ENCODE measurements at places on chromosomes 5 and 9. TPM values are rescaled to one million over a fixed set of nuclear protein-coding genes. Genes with fewer than 3 reads are reported as not detected.

- no peak for DNase-seq
Measured at GRCh38 chr5:146906803-146907202, 28.2 kb upstream of the PPP2R2B start.

- DNase-seq, result no peak
Measured at GRCh38 chr9:9846557-9846956, 766.2 kb downstream of the PTPRD start.

GRCh38 chr5:172926008-172926523 lies 33.2 kb upstream of the RPL26L1 start:
- no peak for DNase-seq

DNA sequence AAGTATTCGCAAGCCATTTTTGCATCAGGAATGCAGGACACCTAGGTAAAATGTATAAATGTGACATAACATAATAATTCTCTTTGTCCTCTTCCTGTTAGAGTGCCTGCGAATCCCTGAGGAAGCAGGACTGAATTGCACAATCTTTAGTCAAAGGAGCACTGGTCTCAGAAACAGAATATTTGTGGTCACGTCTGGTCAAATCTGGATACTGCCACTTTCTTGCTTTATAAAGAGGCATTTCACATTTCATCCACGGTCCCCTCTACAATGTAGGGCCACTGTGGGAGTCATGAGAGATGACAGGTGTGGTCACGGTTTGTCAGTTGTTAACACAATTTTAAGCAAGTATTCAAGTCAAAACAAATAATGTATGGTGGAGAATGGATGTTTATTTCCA lies 564.0 kb downstream of the IRX1 start:
- DNase-seq, result no peak

DNA sequence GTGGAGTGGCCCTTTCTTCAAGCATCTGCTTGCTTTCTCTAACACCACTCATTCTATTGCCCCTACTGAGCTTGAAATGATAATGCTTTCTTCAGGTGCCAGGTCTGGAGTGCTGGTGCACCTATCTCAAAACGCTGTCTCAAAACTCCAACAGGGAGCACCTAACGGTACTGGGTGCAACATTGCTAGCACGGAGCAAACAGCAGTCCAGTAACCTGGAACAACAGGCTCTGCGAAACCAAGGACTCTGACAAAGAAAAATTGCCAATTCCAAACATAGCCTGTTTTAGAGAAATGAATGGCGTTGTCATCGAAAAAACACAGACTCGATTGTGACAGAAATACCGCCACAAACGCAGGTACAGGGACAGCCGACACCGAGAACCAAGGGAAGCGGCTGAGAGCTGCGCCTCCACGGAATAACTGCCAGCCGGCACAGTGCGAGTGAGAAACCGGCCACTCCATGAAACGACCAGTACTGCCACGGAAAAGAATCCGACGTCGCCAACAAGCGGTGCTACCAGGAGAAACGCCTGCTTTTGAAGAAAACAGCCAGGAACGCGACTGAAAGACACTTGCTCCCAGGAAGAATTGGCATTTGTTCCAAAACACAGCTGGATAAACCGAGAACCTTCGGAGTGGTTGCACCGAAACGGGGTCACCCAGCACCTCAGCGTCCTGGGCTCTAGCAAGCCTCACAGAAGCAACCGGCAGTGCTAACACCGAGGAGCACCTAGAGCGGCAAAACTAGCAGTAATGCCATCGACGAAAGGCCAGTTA lies 3.1 kb downstream of the ANXA2R start:
- no peak for DNase-seq

- DNase-seq, result no peak
Measured at GRCh38 chr5:119541716-119542115, 87.6 kb upstream of the FAM170A start.

DNA sequence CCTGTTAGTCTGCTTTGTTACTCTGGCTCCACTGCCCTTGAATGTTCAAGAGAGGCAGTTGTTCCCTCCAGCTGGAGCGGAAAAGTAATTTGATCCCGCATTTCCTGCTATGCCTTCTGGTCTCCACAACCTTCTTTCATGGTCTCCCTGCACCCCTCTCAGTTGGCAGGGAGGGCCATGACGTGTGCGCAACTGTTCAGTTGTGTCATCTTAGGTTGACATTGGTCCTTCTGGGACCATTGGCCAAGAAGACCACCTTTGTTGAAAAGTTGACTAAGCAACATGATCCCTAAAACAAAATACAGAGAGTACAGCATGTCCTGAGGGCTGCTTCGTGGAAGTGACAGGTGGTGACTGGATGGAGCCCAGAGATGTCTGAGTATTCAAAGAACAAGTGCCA lies 192.5 kb upstream of the TUT7 start:
- no peak for DNase-seq

- DNase-seq, result no peak
Measured at GRCh38 chr9:132615774-132616173, 33.4 kb downstream of the BARHL1 start.

DNA sequence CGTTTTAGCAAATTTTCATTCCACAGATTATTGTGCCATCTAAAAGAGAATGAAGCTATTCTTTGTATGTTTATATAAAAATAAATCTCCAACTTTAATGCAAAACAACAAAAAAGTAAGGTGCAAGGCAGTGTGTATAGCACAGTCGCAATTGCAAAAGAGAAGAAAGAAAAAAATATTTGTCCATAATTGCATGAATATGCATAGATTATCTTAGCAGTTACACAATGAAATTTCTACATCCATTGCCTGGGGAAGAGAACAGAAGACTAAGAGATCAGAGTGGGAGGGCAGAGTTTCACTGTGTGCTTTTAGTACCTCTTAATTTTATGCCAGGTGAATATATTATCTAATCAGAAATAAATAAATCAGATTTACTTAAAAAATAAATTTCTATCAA lies 86.4 kb upstream of the LHFPL2 start:
- no peak for DNase-seq

DNA sequence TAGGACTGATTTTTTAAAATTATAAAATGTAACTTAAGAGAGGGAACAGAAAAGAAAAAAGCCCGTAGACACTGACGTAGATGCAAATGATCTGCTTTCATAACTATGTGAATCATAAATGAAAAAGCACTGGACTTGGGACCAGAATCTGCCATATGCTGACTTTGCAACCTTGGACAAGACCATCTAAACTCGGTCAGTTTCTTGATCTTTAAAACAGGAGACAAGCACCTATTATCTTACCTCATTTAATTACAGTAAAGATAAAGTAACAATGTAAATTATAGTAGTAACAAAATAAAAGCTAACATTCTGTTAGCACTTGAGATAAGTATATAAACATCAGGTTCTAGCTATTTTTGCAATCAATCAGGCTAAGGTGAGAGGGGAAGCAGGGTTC lies 20.0 kb downstream of the FBXW2 start:
- no peak for DNase-seq

GRCh38 chr5:158785397-158785796 lies 314.3 kb downstream of the EBF1 start:
- no peak for DNase-seq

DNA sequence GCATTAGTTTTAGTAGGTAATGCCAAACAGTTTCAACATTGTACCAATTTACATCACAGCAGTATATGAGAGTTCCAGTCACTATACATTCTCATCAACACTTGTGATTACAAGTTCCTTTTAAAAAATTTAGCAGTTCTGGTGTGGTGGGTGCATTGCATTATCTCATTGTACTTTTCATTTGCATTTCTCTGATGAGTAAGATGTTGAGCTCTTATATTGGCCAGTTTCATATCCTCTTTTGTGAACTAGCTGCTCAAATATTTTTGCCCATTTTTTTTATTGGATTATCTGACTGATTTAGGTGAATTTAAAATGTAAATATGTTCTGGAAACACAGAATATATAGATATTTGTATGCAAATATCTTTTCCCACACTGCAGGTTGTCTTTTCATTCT lies 160.9 kb upstream of the NR3C1 start:
- DNase-seq, result no peak

GRCh38 chr9:34093578-34093977 lies 32.9 kb downstream of the DCAF12 start:
- DNase-seq, result no peak

GRCh38 chr5:175772747-175773533 lies 98.4 kb upstream of the CPLX2 start:
- no peak for DNase-seq

- peak; percentile 52 for DNase-seq
Measured at GRCh38 chr9:137647096-137647714, 28.4 kb downstream of the EHMT1 start.

DNA sequence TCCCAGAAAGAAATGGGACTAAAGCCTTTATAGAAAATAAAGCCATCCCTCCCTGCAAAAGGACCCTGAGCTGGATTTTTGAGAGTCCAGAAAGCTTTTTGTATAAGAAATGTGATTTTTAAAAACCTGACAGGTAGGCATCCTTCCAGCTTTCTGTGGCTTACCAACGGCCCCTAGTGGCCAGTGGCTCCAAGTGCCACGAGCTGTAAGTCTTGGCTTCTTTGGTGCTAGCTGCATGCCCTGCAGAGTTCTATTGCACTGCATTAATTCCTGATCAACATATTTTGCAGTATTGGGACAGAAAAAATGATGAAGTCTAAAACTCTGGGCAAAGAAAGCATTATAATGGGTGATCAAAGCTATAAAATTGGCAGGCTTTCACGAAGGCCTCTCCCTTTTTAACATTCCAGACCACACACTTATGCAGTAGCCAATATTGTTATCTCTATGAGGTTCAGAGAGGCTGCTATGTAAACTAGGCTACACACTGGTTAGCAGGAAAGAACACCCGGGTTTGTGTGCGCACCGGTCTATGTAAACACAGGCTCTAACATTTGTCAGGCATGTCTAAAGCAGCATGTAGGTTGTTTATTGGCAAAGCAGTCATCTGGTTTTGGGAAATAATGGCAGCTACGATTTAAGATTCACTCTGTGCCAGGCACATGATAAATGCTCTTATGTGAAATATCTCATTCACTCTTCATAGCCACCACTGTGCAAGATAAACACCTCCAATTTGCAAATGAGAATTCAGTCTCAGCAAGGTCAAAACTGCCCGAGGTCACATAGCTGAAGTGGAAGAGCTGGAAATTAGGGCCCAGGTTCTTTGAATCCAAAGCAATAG lies 55.2 kb downstream of the NMUR2 start:
- DNase-seq, result no peak

DNA sequence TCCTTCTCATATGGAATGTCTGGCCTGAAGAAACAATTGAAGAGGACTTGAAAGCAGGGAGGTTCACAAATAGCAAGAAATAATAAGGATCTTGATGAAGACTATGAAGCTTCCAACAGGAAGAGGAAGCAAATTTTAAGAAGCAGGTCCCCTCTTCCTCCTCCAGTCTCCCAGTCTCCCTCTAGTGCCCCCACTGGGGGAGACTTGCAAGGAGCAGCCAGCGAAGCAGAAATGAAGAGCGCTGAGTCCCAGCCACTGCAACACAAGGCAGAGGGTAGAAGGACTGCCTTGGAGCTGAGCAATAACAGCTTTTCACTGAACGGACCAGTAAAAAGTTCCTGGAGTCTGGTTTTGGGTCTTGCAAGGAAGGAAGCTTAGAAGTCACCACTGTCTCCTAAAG lies 32.6 kb upstream of the ACO1 start:
- no peak for DNase-seq

DNA sequence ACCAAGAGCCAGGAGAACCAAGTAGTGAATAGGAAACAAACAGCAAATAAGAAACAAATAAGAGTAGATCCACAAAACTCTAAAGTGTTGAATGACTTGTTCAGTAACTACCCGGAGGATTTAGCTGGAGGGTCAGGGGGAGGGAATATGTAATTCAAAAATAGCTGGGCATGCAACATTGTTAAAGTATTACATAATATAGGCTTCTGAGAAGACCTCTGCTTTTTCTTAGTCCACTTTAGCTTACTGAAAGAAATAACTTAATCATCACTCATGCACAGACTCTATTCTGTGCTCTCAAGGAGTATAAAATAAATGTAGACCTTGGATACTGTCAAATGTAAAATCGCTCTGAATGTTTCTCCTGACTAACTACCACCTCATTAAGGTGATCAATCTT lies 183.2 kb upstream of the POU5F2 start:
- DNase-seq, result no peak

DNA sequence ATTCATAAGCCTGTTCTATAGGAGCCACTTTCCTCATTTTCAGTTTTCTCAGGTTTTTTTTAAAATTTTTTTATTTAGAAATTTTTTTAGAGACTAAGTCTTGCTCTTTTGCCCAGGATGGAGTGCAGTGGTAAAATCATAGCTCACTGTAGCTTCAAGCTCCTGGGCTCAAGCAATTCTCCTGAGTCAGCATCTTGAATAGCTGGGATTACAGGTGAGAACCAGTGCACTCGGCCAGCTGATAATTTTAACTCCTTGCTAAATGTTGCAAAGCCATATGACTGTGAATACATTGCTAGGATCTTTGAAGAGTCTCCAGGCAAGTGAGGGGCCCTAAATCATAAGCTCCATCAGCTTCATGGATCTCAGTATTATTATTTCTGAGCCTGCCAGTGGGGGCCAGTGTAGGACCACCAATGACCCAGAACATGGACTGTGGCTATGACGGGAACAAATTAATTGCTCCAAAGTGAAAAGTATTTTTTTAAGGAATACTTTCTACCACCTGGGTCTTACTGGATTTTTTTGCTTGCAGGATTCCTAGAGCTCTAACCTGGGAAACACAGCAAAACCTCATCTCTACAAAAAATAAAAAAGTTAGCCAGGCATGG lies 5.7 kb upstream of the GAPVD1 start:
- DNase-seq, result no peak

GRCh38 chr9:123322273-123323195 lies 33.5 kb upstream of the CRB2 start:
- DNase-seq, result no peak

- DNase-seq, result no peak
Measured at GRCh38 chr9:89549031-89549644, 51.2 kb upstream of the SEMA4D start.

- DNase-seq, result peak; percentile 82
Measured at GRCh38 chr9:127884427-127884911, 7.0 kb upstream of the AK1 start.

- DNase-seq, result no peak
Measured at GRCh38 chr5:61667525-61668218, 335.6 kb downstream of the ZSWIM6 start.

GRCh38 chr9:27792971-27793689 lies 219.8 kb upstream of the C9orf72 start:
- DNase-seq, result no peak

- DNase-seq, result no peak
Measured at GRCh38 chr5:136132087-136132486, 558 bp upstream of the SMAD5 start.

BHMT2 gene
- not detected for total RNA-seq

PCDHGA9 gene
- total RNA-seq, result 0.97 TPM

PLPP6 gene
- 5.9 TPM for total RNA-seq

PCDHAC2 gene
- total RNA-seq, result 6.7 TPM

SPATA31A3 gene
- not detected for total RNA-seq

SMIM33 gene
- not detected for total RNA-seq

RANBP6 gene
- 16.4 TPM for total RNA-seq

TAF11L10 gene
- total RNA-seq, result not detected

PGM5 gene
- not detected for total RNA-seq

PDE8B gene
- total RNA-seq, result 1.1 TPM

MAP1B gene
- total RNA-seq, result 316 TPM

CD72 gene
- total RNA-seq, result 1.1 TPM

SSBP2 gene
- 47.9 TPM for total RNA-seq

TAF1L gene
- not detected for total RNA-seq

LCNL1 gene
- 5.8 TPM for total RNA-seq

LRRC26 gene
- total RNA-seq, result not detected
